Adipocyte (in vitro differentiated cells): ENCODE measurements at places on chromosomes 5 and 9.

- DNase-seq: no peak
Measured at GRCh38 chr5:120368923-120369715, 95.0 kb upstream of the PRR16 start.

GRCh38 chr5:174327317-174327864 lies 281.9 kb downstream of the NSG2 start:
- DNase-seq: peak; percentile 88

DNA sequence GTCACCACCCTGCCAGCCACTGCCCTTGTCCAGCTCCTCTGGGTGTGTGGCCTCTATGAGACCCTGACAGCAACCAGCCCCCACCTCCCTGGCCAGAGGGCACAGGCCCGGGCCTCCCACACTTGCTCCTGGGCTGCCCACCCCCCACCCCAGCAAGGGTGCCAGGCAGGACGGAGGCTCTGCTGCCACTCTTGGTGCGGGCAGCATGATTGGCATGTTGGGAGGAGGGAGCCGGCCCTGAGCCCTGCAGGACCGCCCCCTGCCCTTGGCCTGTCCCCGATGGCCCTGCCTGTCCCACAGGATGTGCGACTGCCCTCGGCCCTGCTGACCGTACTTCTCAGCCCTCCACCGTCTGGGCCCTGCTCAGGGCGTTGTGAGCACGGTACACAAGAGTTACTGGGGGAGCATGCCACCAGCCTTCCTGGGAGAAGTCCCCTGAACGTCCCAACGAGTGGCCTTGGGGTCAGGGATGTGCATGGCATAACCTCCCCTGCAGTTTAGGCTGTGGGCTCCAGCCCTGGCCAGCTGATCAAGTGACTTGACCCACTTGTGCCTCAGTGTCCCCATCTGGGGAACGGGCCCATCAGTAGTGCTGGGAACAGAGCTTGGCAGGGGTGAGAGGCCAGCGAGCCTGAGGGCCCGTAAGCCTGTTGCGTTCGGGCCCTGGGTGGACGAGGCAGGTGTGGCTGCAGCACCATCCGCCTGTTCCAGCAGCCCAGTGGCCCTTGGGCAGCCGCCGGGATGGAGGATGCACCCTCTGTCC lies 16.0 kb downstream of the GPSM1 start:
- no peak for DNase-seq

DNA sequence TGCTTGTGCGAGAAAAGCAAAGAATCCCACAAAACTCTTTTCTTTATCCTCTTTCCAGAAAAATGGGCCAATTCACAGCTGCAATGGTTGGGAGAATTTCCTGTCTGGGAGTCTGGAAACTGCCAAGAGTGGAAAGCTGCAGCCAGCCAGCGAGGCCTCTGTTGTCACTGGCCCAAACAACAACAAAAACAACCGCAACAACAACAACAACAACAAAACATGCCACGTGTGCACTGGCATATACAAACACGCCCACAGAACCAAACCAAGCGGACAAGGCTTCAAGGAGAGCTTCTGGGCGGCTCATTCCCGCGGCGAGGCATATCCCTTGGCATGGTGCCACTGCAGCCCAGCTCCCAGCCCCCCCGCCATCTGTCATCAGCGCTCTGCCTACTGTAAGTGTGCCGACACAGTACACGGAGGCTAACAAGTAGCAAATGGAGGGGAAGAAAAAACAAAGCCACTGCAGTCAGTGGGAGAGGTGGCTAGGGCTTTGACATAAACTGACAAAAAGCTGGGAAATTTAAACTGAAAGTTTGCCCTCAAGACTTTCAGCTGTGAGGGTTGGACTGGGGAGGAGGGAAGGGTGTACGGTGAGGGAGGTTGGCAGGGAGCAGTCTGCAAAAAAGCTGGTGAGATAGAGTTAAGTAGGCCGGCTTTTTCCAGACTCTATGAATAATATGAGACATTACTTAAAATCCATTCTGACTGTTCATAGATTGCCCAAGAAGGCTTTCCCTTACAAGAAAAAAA lies 165.0 kb upstream of the ZNF462 start:
- DNase-seq: peak; percentile 92

- no peak for DNase-seq
Measured at GRCh38 chr9:27206041-27206440, 90.9 kb downstream of the EQTN start.

DNA sequence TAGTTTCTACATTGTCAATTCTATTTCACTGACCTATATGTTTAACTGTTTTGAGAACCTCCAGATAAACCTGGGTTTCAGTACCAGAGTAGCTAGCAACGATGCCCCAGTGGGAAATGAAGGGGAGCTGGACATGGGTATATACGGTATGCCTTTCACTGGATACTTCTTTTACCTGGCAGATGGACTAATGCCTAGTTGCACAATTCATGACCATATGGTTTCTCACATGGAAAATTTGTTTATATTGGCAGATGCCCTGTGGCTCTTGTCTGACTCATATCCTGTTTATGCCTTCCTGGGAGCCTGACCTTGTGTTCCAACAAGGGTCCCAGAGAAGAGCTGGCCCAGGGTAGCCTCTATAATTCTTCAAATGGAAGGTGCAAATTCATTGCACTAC lies 144.1 kb downstream of the MAT2B start:
- peak; percentile 30 for DNase-seq

DNA sequence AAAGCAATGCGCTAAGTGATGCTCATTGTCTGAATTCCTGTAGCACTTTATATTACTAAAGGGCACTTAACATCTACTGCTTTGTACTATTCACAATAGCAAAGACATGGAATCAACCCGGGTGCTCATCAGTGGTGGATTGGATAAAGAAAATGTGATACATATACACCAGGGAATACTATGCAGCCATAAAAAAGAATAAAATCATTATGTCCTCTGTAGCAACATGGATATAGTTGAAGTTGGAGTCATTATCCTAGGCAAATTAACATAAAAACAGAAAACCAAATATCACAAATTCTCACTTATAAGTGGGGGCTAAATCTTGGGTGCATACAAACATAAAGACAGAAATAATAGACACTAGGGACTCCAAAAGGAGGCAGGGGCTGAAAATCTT lies 308.3 kb downstream of the TRPM3 start:
- DNase-seq: no peak

DNA sequence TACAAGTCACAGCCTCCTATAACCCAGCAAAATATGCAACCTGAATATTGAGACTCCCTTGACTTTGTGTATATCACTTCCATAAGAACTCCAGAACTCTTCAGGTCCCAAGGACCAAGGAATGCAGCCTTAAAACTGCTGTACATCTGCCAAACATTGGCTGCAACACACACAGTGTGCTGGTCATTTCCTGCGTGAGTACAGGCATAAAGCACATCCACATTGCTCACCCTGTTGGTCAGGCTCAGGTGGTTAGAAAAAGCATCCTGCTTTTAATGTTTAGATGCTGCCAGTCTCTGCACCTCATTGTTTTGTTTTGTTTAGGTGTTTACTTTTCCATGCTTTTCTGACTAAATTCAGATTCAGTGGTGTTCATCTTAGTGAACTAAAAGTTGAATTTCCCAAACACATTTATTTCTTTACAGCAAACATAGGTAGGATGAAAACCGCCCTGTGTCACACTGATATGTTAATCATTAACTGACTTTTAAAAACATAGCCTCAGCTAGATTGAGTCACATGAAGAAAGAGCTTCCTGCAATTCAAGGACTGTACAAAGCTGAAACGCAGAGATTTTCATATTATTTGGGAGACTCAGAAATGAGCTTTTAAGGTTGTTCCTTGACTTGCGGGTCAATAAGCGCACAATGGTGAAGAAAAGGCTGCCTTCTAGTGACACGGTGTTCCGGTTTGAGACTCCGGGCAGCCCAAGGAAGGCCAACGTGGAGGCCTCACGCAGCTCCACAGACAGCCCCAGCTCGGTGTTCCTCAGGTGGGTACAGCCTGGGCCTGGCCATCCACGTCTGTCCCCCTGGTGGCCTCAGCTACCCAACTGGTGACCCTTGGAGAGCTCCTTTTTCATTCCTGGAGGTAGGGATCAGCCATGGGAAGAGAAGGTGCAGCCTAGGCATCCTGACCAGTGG lies 52.2 kb upstream of the GRAMD2B start:
- no peak for DNase-seq

DNA sequence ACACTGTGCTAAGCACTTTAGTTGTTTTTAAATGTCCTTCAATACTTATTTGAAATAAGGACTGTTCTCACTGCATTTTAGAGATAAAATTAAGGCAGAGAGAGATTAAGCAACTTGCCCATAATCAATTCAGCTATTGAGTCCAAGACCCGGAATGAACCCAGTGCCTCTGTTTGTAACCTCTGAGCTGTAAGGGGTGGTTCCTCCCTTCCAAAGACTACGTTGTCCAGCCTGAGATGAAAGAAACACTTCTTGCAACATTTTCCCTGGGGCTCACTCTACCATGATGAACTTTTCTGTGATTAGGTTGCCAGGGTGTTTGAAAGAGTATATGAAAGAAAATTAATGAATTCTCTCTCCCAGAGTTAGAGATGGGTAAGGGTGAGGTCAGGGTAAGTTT lies 22.0 kb upstream of the MAP1B start:
- DNase-seq: no peak

DNA sequence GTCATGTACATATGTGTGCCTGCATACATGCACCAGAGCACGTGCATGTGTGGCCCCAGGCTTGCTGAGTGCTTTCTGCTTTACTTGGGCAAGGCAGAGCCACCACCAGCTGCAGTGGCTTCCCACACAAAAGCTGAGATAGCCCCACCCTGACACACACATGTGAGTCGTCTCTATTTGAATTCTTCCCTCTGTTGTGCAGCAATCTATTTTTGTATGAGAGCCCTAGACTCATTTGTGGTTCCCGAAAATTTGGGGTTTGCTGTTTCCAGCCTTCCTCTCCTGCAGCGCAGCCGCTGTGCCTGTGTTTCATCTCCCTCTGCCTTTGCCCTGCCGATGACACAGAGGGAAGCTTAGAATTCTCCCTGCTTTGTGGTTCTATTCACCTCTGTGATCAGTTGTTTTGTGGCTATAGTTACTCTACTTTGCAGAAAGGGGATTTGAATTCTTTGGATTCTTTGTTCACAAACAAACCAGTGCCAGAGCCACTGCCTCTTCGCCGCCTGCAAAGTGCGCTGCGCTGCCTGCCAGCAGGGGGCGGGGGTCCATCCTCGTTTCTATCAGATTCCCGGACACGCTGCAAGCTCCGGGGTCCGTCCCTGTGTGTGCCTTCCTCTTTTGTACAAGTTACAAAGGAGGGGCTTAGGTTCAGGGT lies 95.8 kb upstream of the DAP start:
- DNase-seq: peak; percentile 80

GRCh38 chr5:8473827-8474568 lies 605.0 kb downstream of the MTRR start:
- DNase-seq: no peak

DNA sequence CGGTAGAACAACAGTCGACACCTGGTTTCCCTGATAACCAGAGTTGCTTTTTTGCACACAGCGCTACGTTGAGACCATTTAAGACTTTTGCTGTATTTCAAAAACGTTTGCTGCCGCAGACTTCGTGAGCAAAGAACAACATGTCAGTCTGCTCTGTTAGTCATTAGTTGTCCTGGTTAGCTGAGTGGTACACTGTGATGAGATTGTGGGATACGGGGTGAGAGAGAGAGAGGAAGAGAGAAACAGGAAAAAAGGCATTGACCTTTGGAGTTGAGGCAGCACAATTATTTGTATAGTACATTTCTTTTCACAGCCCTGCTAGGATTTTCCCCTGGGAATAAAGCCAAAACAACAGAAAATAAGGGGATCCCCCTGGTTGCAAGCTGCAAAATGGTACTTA lies 306.1 kb upstream of the WWC1 start:
- DNase-seq: no peak

DNA sequence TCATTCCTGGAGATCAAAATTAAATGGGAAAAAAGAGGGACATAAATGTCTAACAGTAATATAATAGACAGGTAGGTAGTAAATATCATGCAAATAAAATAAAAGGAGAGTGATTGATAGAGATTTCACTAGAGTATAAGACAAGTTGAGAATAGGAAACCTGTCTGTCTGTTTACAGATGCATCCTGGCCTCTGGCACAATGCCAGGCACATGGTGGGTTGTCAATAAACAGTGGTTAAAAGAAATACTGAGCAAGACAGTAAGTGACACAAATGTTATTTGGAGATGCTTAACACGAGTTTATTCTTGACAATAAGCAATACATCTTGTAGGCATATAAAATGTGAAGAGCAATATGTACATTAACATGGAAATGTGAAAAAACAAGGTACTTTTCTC lies 33.3 kb downstream of the RICTOR start:
- DNase-seq: no peak

- no peak for DNase-seq
Measured at GRCh38 chr9:86676396-86676795, 270.9 kb downstream of the GAS1 start.

GRCh38 chr5:5341531-5342292 lies 80.8 kb upstream of the ICE1 start:
- no peak for DNase-seq

DNA sequence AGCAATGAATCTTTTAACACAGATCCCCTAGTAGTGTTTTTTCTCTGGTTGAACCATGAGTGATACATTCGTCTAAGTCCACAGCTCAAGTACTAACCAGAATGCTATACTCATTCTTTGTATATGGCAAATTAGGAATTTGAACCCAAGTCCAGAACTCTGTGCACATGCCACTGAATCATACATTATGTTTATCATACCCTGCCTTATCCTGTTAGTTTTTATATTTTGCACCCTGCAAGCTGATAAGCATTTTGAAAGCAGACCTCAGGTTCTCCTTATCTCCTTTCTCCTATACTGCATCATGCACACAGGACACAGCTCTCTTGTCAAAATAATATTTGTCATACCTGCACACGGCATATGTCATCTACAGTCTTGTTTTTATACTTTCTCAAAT lies 54.6 kb upstream of the ELL2 start:
- DNase-seq: no peak

DNA sequence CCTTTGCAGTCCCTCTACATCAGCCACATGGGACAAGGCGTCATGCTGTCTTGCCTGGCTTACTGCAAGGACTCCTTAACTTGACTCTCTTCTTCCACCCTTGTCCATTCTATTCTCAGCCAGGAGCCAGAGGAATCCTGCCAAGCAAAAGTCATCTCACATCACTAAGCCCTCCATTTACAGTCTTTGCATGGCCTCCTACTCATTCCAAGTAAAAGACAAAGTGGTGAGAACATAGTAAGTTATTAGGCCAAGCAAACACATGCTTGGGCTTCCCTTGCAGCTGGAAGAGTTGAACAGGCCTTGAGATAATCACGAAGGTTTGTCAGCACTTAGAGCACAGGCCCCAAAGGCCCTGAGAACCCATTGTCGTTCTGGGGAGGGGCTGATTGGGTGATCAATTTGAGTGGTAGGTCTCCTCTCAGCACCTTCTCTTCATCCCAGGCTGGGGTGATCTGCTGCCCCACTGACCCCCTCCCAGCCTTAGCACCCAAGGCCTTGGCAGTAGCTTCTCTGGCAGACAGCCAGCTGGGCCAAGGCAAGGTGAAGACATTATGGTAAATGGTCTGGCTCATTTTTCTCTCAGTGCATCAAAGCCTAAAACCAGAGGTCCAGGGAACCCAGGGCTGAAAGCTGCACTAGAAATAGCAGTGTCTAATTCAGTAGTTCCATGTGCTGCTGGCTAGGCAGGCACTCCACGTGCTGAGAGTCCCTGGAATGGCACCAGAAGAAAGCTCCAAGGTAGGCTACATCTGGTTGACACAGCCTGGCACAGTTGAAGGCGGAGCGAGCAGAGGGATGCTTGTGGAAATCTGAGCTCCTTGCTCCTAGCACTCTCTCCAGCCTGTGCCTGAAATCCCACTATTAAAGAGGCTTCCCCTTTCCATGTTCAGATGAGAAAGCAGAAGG lies 121.4 kb downstream of the ASTN2 start:
- no peak for DNase-seq

- DNase-seq: no peak
Measured at GRCh38 chr9:91180930-91181268, 180.8 kb downstream of the AUH start.
